ENCODE measurements at places on chromosomes 5 and 9. TPM values are rescaled to one million over a fixed set of nuclear protein-coding genes. Genes with fewer than 3 reads are reported as not detected.

The GLDC gene
- 3.2 TPM for total RNA-seq

The DNAJC18 gene
- 9.0 TPM for total RNA-seq

The ZDHHC11 gene
- 0.33 TPM for total RNA-seq

The RANBP3L gene
- not detected for total RNA-seq

The CSNK1A1 gene
- 530 TPM for total RNA-seq

The BTNL9 gene
- total RNA-seq: 0.05 TPM

The FAM200C gene
- 3.8 TPM for total RNA-seq

The VCAN gene
- total RNA-seq: 5.7 TPM

The CARTPT gene
- not detected for total RNA-seq

The MOCS2 gene
- total RNA-seq: 24.2 TPM

The C5orf52 gene
- total RNA-seq: not detected

The AQP3 gene
- total RNA-seq: 0.51 TPM

The EDIL3 gene
- 1.5 TPM for total RNA-seq

GRCh38 chr9:76759732-76760131, 4.5 kb upstream of the PCA3 start:
- DNase-seq: no peak

DNA sequence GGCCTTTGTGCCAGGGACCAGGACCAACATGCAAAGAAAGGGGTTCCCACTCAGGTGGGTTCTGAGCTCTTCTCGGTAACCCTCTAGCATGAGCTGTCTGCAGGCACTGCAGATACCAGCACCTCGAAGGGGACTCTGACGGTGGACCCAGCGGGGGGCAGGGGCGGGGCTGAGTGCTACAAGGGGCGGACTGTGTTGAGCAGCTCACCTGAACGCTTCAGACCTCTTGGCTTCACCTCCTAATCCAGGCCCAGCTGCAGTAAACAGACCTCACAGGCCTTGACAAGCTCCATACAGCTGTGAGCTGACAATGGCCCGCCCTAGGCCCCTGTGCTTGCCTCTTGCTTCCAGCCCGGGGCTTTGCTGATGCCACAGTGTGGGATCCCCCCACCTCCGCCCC, 48.4 kb downstream of the C9orf50 start:
- DNase-seq: no peak

GRCh38 chr5:131272307-131272706, 8.5 kb downstream of the CDC42SE2 start:
- peak; percentile 31 for DNase-seq

DNA sequence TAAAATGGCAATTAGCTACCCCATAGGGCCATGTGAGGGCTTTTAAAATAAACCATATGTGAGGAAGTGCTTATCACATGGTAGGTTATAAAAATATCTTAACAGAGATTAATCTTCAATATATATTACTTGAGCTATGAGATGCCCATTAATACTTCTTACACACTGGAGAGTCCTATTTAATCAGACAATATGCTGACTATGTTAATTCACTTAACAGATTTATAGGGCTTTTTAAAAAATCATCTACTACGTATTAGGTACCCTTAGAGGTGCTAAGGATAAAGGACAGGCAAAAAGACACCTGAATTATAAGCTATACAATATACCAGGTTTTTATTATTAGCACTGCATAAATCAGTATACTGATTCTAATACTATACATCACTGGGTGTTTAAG, 102.6 kb downstream of the STRBP start:
- DNase-seq: no peak

DNA sequence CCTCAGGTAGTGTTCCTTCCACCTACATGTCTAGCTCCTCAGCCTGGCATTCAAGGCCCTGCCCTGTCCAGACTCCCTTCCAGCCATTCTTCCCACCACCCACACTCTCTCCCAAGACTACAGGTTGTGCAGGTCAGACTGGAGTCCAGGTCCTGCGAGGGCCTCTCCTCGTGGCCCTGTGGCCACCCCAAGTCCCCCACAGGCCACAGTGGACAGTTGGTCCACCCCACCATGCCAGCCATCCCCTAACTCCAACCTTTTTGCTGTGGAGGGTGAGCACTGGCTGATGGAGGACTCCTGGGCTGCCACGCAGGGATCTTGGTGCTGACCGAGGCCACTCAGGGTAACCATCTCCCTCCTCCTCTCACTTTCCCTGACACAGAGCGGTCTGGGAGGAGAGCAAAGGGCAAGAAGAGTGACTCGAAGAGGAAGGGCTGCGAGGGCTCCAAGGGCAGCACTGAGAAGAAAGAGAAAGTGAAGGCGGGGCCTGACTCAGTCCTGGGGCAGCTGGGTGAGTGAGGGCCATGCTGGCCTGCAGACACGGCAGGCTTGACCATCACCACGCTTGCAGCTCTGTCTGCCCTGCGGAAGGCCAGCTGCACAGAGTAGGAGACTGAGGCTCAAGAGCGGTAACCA, 51.0 kb downstream of the JADE2 start:
- DNase-seq: no peak

DNA sequence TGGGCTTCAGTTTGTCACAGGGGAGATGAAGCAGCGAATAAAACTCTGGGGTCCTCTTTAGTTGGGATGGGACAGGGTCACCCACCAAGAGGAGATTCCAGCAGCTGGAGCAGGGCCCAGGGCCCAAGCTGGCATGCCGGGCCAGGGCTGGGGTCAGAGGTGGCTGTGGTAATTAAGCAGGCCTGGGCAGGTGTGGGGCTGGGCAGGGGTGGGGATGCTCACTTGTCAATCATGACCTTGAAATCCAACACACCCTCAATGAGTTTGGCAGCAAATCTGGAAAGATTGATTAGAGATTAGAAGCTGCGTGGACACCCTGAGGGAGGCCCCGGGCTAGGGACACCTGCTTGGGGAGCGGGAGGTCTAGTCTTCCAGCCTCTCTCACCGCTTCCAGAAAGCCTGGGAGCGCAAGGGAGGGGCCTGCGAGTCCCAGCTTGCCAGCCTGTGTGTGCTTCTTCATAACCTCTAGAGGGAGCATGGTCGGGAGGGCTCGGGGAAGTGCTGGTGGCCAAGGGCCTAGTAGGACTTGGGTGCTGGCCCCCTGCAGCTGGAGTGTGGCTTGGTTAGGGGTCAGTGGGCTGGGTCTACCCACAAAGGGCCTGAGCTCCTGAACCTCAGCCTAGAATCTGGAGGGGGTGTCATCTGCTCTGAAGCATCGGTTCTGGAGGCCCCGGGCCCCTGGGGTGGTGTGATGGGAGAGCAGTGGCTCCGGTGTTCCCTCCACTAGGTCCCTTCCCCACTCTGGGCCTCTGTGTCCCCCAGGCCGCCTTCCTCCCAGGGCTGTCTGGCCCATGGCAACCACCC, 7.6 kb downstream of the CRAT start:
- peak; percentile 70 for DNase-seq

- no peak for DNase-seq
Observed at GRCh38 chr5:108193021-108193795, 188.7 kb downstream of the FBXL17 start.

- no peak for DNase-seq
Observed at GRCh38 chr5:97923496-97923895, 740.4 kb upstream of the RIOK2 start.

GRCh38 chr5:5699062-5699461, 276.6 kb downstream of the ICE1 start:
- no peak for DNase-seq

DNA sequence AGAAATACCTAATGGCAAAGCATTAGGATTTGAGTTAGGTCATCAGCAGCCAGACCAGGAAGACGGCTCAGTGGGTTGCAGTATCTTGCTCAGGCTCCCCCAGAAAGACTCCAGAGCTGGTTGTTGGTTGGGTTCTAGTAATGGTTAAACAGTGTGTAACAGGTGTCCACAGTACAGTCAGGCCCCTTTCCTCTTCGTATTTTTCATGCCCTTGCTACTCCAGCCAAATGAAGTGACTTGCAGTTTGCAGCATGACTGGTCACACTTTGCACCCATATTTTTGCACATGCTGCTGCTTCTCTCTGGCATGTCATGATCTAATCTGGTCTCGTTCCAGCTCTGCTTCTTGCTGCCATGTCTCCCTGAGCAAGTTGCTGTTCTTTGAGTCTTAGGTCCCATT, 60.6 kb upstream of the TRPC7 start:
- no peak for DNase-seq

- DNase-seq: no peak
Observed at GRCh38 chr9:91836515-91836914, 113.5 kb downstream of the ROR2 start.

- DNase-seq: no peak
Observed at GRCh38 chr5:52139888-52140615, 647.7 kb upstream of the ITGA1 start.

GRCh38 chr9:71681104-71681707, 87.1 kb downstream of the CEMIP2 start:
- no peak for DNase-seq

GRCh38 chr9:40914772-40915659, 213.5 kb downstream of the FOXD4L6 start:
- no peak for DNase-seq

GRCh38 chr5:119578937-119579336, 50.4 kb upstream of the FAM170A start:
- DNase-seq: peak; percentile 44

- DNase-seq: no peak
Observed at GRCh38 chr9:133589454-133590227, 19.5 kb downstream of the FAM163B start.

DNA sequence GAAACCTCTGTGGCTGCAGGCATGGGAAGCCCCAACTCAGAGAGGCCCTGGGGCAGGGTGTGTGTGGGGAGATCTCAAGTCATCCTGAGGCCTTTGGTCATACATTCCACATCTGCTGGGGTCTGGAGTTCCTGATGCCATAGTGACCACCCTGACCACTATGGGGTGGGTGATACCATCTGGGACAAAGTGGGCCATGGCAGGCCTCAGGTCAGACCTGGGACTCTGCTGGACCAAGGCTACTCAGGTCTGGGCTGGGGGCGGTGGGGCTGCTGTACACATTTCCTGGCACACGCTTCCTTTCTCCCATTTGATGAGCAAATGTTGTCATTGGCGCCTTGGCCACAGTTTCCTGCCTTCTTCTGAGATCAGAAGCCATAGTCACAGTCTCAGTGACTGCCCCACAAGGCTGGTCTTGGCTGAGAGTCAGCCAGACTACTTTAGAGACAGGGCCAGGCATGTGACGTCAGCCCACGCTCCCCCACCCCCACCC, 15.1 kb upstream of the ACSL6 start:
- no peak for DNase-seq

DNA sequence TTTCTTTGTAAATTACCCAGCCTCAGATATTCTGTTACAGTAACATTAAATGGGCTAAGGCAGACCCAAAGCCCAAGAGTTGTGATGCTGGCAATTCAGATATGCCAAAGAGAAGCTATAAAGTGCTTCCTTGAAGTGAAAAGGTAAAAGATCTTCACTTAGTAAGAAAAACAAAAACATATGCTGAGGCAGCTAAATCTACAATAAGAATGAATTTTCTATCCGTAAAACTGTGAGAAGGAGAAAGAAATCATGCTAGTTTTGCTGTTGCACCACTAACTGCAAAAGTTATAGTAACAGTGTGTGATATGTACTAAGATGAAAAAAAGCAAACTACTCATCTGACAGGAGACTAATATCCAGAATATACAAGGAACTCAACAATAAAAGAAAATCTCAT, 39.9 kb downstream of the FAM114A2 start:
- DNase-seq: no peak

GRCh38 chr9:19432473-19432872, 23.7 kb downstream of the ACER2 start:
- no peak for DNase-seq

DNA sequence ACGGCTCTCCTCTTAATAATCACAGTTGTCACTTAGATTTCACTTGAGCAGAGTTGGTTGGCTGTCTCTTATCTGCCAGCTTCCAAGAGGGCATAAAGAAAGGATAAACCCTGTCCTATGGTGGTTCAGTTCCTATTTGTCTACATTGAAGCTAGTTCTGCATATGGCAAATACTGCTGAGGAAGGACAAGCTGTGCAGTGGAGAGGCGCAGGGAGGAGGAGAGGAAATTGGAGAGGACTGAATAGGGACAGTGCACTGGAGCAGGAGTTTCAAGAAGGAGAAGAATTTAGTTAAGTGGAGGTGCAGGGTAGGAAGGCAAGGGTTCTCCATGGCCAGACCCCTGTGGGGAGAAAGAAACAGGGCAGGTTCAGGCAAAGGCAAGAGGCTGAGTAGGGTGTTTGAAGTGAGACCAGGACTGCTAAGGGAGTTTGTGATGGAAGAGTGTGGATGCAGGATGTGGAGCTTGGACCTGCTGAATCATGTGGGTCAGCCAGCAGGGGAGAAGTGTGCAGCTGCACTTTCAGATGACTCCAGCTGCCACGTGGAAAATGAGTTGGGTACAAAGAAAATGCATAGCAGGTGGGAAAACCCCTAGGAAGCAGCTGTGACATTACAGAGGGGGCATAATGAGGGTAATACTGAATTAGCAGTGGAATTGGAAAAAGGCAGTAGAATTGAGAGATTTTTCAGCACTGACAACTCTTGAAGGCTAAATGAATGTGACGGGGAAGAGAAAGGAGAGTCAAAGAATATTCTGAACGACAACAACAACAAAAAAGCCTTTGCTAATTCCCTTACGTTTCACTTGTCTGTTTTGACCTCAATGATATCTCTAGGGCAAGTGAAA, 66.8 kb downstream of the MAMDC2 start:
- DNase-seq: peak; percentile 77

GRCh38 chr9:106417685-106418084, 445.3 kb upstream of the ZNF462 start:
- no peak for DNase-seq

GRCh38 chr5:126166368-126166767, 256.8 kb upstream of the GRAMD2B start:
- no peak for DNase-seq

DNA sequence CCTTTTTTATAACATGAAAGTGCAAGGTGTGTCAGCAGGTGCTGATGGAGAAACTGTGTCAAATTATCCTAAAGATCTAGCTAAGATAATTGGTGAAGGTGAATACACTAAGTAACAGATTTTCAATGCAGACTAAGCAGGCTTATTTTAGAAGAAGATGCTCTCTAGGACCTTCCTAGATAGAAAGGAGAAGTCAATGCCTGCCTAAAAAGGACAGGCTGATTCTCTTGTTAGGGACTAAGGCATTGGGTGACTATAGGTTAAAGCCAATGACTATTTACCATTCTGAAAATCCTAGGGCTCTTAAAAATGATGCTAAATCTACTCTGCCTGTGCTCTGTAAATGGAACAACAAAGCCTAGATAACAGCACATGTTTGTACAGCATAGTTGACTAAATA, 1682.4 kb downstream of the MAT2B start:
- no peak for DNase-seq

DNA sequence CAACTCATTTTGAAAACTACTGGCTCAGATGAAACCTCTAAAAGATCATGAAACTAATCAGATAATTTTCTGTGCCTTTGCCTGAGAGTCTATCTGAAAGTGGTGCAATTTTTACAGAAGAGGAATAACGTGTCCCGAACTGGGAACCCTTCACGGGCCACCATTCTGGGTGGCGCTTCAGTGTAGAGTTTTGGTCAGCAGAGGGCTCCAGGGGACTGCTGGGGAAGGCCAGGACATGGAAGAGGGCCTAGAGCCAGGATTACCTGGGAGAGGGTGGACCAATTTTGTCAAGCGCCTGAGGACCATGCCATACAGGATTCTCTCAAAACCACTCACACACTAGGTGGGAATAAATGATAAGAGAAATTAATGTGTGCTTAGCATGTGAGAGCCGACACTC, 49.7 kb upstream of the PLEKHG4B start:
- DNase-seq: peak; percentile 44

All from dermis blood vessel endothelial cell (primary cell).